Activated T-helper 1 cell treated with anti-CD3 and anti-CD28 coated beads, Interleukin-2, amount 50 U/mL, for 16 hours (primary cell): ENCODE measurements at places on chromosomes 16 and 17.

DNA sequence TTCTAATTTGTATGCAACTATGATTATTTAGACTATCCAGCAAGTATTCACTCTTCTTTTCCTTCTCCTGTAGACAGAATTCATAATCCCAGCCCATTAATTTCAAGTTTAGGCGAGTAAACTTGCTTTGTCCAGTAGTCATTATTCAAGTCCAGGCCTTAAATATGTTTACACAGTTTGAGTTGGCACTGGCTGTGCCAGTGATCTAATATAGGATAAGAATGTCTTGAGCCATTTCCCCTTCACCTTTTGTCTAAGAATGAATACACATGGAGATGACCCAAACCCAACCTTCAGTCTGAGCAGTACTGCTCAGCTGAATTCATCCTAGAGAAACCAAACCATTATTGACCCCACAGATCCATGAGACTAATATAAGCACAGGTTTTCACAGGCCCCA lies 930.4 kb upstream of the CDH8 start:
- no peak for DNase-seq

GRCh38 chr17:70047619-70048419 lies 27.2 kb upstream of the KCNJ16 start:
- no peak for DNase-seq

- DNase-seq = no peak
Observed at GRCh38 chr17:75684249-75684648, 17.1 kb downstream of the SAP30BP start.

DNA sequence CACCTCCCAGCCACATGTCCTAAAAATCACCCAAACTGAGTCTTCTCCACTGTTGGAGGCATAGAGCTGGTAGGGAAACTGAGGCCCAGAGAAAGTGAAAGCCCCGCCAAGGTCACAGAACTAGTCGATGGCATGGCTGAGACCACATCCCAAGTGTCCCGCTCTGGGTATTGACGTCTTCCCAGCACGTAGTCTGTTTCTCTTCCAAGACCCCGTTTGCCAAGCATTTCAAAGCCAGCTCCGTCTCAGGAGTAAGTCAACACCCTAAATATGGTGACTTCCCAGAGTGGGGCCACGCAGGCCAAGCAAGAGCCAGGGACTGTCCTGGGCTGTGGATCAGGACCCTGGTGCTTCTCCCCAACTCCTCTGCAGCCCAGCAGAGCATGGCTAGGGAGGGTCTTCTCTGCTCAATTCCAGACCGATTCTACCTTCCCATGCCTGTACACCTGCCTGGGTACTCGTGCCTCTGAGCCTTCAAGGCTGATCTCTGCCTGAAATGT lies 19.7 kb downstream of the PITPNM3 start:
- no peak for DNase-seq

DNA sequence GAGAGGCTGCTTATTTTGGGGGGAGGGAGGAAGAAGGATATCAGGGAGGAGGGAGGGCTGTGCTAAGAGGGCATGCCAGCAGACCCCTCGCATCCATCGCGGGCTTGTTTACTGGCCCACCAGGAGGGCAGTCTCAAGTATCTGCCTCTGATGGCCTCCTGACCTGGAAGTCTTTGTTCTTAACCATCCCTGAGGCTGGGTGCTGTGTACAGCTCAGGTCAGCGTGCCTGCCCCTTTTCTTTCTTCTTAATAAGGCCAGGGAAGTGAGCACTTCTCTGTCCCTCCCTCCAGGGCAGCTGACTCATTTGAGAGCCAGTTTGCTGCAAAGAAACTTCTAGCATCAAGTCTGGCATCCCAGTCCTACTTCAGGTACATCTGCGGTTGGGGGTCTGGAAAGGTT lies 157.0 kb downstream of the CCDC182 start:
- no peak for DNase-seq

GRCh38 chr17:43367737-43368242 lies 31.0 kb upstream of the ARL4D start:
- DNase-seq = no peak

- no peak for DNase-seq
Observed at GRCh38 chr17:12643822-12644221, 21.9 kb upstream of the MYOCD start.

- no peak for DNase-seq
Observed at GRCh38 chr17:34917381-34917780, 43.9 kb downstream of the CCT6B start.

GRCh38 chr17:49861150-49861884 lies 13.4 kb upstream of the TAC4 start:
- DNase-seq = no peak

DNA sequence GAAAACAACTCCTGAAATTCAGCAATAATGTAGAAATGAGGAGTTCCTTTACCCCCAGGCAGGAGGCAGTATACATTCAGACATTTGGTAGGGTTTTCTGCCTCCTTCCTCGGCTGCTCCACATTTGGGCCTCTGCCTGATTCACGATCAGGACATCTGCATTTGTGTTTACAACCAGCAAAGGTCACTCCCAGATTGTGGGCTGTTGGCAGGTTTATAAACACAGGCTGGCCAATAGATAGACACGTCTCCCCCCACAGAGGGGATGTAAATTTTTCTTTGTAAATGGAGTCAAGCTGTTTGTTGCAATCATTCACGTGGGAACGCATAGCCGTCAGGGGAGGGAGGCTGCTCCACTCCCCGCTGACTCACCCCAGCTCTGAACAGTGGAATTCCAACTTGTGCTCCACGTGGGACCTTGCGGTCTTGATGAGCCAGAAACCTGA lies 252.1 kb upstream of the N4BP1 start:
- no peak for DNase-seq

DNA sequence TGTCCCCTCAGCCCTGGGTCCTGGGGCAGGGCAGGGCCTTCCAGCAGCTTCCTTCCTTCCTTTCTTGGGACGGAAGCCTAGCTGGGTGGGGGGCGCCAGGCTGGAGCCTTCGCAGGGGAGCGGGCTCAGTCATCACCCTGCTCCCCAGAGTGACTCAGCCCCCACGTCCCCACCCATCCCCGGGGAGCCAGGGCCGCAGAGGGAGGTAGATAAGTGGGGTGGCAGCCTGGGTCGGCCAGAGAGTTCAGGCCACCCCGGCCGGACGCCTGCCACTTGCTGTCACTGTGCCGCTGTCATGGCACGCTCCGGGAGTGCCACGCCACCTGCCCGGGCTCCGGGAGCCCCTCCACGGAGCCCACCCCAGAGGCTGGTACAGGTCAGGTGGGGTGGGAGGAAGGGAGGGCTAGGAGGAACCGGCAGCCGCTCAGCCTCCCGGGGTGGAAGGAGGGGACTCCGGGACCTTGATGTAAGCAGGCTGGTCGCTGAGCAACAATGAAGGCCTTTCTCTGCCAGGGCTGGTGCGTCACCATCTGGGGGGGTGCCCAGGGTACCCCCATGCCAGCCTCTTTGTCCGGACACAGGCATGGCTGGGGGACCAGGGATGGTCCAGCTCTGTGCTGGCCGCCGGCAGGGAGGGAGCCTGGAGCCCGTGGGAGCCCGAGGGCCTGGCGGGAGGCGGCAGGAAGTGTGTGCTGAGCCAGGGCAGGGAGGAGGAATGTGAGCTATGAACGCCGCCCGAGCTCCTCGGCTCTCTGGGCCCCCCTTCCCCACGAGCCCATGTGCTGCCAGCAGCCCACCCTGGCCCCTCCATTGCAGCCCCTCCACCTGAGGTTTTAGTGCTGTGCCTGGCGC lies 6.6 kb downstream of the NHERF2 start:
- DNase-seq = no peak

DNA sequence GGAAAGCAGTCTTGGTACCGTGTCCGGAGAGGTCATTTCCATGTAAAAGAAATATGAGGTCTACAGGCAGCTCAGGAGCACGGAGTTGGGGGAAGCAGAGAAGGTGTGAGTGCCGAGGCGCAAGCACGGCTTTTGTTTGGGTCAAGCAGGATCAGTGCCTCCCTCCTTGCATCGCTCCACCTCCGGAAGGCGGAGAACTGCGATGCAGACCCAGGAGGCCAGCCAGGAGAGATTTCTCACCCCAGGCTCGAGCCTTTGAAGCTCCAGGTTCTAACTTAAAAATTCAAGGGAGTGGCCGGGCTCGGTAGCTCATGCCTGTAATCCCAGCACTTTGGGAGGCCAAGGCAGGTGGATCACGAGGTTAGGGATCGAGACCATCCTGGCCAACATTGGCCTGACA lies 25.0 kb downstream of the NAA60 start:
- no peak for DNase-seq

DNA sequence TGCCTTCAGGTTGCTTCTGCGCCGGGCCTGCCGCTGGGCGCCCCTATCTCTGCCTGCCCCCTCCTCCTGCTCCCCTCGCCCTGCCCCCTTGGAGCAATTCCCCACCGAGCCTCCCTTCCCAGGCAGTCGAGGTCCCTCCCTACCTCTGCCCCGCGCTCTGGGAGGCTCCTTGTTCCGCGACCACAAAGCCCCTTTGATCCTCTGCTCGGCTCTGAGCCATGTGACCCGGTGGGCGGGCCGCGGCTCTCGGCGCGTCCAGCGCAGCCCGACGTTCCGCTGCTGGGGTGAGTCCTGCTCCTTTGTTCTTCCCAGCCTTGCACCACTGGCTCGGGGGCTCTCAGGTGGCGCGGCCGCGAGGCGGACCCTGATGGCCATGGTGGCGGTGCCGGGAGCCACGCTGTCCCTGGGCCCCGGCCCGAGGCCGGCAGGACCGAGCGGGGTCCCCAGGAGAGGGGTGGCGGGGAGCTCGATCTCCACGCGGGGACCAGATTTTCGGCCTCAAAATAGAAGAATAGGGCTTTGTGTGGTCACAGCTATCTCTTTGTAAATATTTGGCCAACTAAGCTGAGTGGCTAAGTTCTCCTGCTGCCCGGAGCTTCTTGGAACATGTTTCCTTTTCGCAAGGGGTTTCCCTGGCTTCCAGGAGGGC lies 310.6 kb downstream of the SEC14L1 start:
- DNase-seq = peak; percentile 59

DNA sequence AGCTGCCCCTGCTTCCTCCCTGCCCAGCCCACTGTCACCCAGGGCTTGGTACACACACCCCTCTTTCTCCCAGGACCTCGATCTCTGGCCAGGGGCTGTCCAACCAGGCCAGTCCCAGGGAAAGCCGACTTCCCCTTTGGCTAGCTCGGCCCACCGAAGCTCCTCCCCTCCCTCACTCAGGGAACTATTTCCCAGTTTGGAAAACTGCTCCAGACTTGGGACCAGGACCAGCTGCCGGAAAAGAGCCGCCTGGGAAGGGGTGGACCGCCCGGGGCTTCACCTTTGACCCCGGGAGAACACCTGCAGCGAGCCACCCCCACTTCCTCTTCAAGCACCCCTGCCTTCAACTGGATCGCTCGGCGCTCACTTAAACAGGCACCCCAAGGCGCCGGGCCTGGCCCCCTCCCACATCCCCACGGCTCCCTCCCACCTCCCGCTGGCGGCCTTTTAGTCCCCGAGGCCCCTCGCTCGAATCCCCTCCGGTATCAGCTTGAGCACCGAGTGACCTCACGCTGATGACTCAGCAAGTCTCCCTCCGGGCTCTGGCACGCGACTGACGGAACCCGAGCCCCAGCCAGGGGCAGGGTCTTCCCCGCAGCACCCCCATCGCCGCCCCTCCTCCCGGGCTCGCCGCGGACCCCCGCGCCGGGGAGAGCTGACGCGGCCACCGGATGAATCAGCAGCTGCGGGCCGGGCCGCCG lies 934 bp downstream of the MAFG start:
- no peak for DNase-seq

GRCh38 chr16:78390092-78390491 lies 290.6 kb downstream of the WWOX start:
- no peak for DNase-seq

- no peak for DNase-seq
Observed at GRCh38 chr17:49624896-49625295, 49.2 kb downstream of the NXPH3 start.

- DNase-seq = no peak
Observed at GRCh38 chr16:72312828-72313227, 140.9 kb upstream of the PMFBP1 start.

GRCh38 chr17:40364906-40365305 lies 369 bp upstream of the GJD3 start:
- no peak for DNase-seq

- DNase-seq = no peak
Observed at GRCh38 chr17:74008196-74008595, 195.3 kb upstream of the RPL38 start.

DNA sequence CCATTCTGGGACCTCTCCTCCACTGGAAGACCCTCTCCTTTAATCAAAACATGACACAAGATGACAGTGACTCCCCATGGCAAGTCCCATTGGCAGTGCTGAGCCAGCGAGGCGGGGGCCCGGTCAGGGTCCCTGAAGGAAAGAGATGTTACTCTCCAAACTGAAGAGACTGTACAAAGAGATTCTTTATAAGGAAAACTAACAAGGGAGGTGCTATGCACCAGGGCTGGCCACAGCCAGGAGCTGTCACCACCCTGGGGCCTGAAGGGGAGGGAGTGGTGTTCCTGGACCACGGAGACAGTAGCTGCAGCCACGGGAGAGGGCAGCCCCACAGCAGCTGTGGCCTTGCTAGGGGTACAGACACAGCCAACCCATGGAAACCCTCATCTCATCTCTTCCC lies 123.1 kb downstream of the XYLT1 start:
- DNase-seq = no peak

DNA sequence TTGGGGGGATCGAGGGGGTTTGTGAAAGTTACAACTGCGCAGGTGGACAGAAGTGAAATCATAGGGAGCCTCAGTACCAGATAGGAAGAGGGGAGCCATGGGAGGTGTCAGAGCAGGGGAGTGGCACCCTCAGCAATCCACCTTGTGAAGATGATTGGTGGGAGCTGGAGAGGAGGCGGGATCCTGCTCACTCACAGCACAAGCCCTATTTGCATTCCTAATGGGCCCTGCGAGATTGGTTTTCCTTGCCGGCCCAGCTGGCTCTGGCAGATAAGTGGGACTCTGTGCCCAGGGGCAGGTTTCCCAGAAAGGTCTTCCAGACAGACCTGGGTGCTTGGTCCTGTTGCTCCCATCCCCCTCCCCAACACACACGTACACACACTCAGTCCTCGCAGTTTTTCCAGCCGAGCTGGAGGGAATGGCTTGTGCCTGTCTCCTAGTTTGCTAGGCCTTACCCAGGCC lies 9.4 kb downstream of the WNT3 start:
- no peak for DNase-seq
